ENCODE measurements at places on chromosomes 1 and 21. TPM values are rescaled to one million over a fixed set of nuclear protein-coding genes. Genes with fewer than 3 reads are reported as not detected.

The C1orf226 gene
- total RNA-seq = 0.56 TPM

The LIN28A gene
- total RNA-seq = not detected

The TRABD2B gene
- 0.28 TPM for total RNA-seq

The ADAM30 gene
- total RNA-seq = not detected

The C1orf50 gene
- 5.9 TPM for total RNA-seq

The BRDT gene
- not detected for total RNA-seq

The KRTAP13-2 gene
- not detected for total RNA-seq

The RYR2 gene
- not detected for total RNA-seq

The BCL10 gene
- 23.4 TPM for total RNA-seq

The PKLR gene
- not detected for total RNA-seq

The KIAA0040 gene
- 0.19 TPM for total RNA-seq

The FCGR3A gene
- total RNA-seq = not detected

The COX20 gene
- total RNA-seq = 18.6 TPM

The BLACAT1 gene
- total RNA-seq = not detected

The TRIM67 gene
- not detected for total RNA-seq

The AQP10 gene
- total RNA-seq = 0.19 TPM

The PLA2G2D gene
- not detected for total RNA-seq

The CFHR1 gene
- 0.19 TPM for total RNA-seq

The RASSF5 gene
- total RNA-seq = 0.38 TPM

The OR2T11 gene
- total RNA-seq = not detected

The PCSK9 gene
- 0.19 TPM for total RNA-seq

The REN gene
- not detected for total RNA-seq

The KRTAP19-3 gene
- not detected for total RNA-seq

The VAMP4 gene
- total RNA-seq = 6.8 TPM

The CFHR4 gene
- total RNA-seq = not detected

All from regular cardiac myocyte (primary cell).